ENCODE measurements at places on chromosomes 7 and 10.
A peak's percentile ranks its signal among the peaks of the same experiment; 100 is the strongest.

- no peaks in the 10 kb centered on the region for H3K36me3 ChIP-seq
- H3K4me3 ChIP-seq: no peak overlapping the region
- no peak overlapping the region for H3K27ac ChIP-seq
These were observed 178.0 kb downstream of the IMMP2L start for GRCh38 chr7:111384065-111384891.

GRCh38 chr10:7577176-7577575 lies 89.6 kb downstream of the ITIH5 start:
- H3K27me3 ChIP-seq: no peaks in the 10 kb centered on the region
- H3K4me1 ChIP-seq: peaks cover 13% of the 10 kb centered on the region
- H3K36me3 ChIP-seq: peaks cover 55% of the 10 kb centered on the region

DNA sequence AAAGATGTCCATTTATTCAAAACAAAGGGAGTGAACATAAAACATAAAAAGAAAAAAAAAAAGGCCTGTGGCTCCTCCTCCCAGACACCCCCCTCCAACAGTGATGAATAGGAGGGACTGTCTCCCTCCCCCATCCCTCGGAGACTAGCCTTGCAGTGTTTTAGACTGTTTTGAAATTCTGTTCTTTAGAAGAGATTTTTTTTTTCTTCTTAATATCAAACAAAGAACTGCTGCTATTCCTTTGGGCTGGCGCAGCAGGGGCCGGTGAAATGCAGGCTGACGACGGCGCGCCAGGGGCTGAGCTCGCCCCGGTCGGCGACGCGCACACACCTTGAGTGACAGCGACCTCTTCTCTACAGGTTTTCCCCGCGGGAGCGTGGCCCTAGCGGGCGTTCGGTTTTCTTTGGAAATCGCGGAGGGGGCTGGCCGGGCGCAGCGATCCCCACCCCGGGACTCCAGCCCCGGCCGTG lies at the start of gene LANCL2:
Gene LANCL2 (plus strand): TSS at position 133 of the 470 bp plus-strand sequence. CDS start 689 bp downstream, outside the sequence.
- H3K4me3 ChIP-seq: peak within 1 kb of the TSS; percentile 98
- peaks cover 7% of the 10 kb centered on the region for H3K4me1 ChIP-seq
- H3K27ac ChIP-seq: peak within 1 kb of the TSS; percentile 97
- no peaks in the 10 kb centered on the region for H3K27me3 ChIP-seq
- no peak for ATAC-seq

GRCh38 chr10:25261558-25261957 lies 86.8 kb downstream of the GPR158 start:
- no peaks in the 10 kb centered on the region for H3K36me3 ChIP-seq
- H3K27ac ChIP-seq: no peak overlapping the region
- no peak overlapping the region for H3K4me3 ChIP-seq
- no peak for ATAC-seq

DNA sequence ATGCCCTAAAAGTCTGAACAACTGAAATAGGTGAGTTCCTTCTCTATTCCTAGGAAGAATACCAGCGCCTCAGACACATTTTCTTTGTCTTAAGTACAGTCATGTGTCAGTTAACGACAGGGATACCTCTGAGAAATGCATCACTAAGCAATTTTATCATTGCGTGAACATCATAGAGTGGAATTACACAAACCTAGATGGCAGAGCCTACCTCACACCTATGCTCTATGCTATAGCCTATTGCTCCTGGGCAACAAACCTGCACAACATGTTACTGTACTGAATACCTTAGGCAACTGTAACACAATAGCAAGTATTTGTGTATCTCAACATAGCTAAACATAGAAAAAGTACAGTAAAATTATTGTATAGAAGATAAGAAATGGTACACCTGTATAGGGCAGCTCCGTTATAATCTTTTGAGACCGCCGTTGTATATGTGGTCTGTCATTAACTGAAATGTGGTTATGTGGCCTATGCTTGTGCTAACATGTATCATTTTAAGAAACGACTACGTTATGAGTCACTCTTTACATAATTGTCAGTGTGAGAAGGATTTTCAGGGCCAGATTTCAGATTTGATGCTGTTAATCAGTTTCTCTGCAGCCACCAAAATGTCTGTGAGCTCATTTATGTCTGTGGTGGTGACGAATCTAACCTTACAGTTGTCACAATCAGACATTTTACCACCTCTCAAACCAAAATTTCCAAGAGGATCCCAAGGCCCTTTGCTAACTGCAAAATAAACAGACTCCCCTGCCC lies 66.1 kb upstream of the STK17A start:
- ATAC-seq: no peak
- H3K27me3 ChIP-seq: peaks cover 8% of the 10 kb centered on the region
- H3K4me3 ChIP-seq: no peak overlapping the region
- no peaks in the 10 kb centered on the region for H3K36me3 ChIP-seq
- H3K27ac ChIP-seq: no peak overlapping the region

GRCh38 chr10:43203448-43204041 lies 63.3 kb downstream of the RASGEF1A start:
- peaks cover 2% of the 10 kb centered on the region for H3K4me1 ChIP-seq
- peak overlapping the region; percentile 54 for H3K4me3 ChIP-seq
- H3K27me3 ChIP-seq: peaks cover 22% of the 10 kb centered on the region

DNA sequence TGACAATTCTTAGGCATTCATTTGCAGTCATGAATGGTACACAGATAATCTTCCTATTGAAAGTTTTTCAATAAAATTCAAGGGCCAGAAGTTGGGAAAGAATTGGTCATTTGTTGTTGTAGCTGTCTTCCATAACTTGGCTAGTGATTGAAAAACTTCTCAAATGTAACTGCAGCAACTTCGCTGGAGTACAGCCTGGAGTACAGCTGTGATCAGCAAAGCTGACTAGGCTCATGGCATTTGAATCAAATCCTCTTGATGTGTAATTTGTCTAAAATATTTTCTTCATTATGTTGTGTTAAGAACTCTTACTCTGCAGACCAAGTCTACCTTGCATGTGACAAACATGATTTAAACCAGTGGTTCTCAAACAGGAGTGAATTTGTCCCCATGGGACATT lies 226.5 kb upstream of the STEAP1 start:
- H3K4me1 ChIP-seq: no peaks in the 10 kb centered on the region
- peak; percentile 43 for ATAC-seq
- H3K27me3 ChIP-seq: no peaks in the 10 kb centered on the region
- H3K4me3 ChIP-seq: no peak overlapping the region

DNA sequence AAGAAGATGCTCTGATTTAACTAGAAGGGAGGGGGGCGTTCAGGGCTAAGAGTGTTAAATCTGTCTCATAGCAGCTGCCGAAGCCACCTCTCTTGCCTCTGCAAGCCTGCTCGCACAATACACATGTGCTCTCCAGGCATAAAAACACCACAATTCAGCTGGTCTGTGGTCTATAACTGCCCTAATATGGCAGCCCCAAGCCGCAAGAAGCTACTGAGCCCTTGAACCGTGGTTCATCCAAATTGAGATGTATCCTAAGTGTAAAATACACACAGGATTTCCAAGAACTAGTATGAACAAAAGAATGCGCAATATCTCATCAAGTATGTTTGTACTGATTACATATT lies 70.8 kb upstream of the FGFR2 start:
- H3K27me3 ChIP-seq: no peaks in the 10 kb centered on the region
- ATAC-seq: peak; percentile 10
- H3K4me3 ChIP-seq: no peak overlapping the region
- peak overlapping the region; percentile 91 for H3K27ac ChIP-seq
- H3K4me1 ChIP-seq: no peaks in the 10 kb centered on the region
